RCC 7860 (cell line): ENCODE measurements at places on chromosomes 6 and 20.

DNA sequence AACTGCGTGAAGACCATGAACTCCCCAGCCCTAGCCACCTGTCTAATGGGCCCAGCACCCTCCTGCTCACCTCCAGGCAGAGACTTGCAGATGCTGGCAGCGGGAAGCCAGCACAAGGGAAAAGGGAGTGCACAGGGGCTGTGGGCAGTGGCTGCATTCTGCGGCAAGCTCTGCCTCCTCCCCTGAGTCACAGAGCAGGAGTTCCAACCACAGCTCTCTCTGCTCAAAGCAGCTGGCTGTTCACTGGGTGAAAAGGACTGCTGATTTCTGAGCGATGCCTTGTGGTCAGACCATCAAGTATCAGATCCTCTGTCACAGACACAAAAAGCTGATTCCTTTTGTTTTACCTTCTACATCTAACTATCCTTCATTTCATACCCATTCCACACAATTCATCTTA lies 10.5 kb downstream of the NKX2-2 start:
- DNase-seq: peak; percentile 66

- DNase-seq: no peak
These were observed 46.0 kb upstream of the ADGRG6 start for GRCh38 chr6:142255785-142256184.

DNA sequence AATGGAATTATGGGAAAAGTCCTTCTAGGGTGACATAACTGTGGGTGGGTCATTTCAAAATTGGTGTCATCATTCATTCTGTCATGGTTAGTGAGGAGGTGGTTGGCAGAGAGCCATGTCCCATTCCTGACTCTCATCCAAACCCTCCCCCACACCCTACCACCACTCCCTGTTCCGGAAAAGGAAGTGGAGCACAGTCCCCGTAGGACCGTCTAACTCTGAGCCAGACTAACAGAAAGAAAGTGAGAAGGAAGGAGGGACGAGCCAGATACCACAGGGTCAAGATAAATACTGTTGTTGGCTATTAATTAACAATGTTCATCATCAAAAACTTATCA lies 4.8 kb downstream of the TRIM10 start:
- peak; percentile 85 for DNase-seq

- DNase-seq: no peak
These were observed 42.3 kb upstream of the GATA5 start for GRCh38 chr20:62517901-62518610.

GRCh38 chr6:37540029-37540352 lies 40.3 kb upstream of the CCDC167 start:
- no peak for DNase-seq
